ENCODE measurements at places on chromosomes 7 and 10.

DNA sequence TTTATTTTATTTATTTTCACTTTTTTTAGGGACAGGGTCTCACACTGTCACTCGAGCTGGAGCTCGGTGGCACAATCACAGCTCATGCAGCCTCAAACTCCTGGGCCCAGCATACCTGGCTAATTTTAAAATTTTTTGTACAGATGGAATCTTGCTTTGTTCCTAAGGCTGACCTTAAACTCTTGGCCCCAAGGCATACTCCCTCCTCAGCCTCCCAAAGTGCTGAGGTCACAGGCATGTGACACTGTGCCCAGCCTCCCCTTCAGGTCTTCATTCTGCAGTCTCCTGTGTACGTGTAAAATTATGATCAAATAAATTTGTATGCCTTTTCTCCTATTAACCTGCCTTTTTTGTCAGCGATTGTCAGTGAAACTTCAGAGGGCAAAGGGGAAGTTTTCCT lies 17.8 kb upstream of the TCTN3 start:
- DNase-seq: no peak

- DNase-seq: no peak
Measured at GRCh38 chr10:76281659-76282058, 850.2 kb downstream of the LRMDA start.

DNA sequence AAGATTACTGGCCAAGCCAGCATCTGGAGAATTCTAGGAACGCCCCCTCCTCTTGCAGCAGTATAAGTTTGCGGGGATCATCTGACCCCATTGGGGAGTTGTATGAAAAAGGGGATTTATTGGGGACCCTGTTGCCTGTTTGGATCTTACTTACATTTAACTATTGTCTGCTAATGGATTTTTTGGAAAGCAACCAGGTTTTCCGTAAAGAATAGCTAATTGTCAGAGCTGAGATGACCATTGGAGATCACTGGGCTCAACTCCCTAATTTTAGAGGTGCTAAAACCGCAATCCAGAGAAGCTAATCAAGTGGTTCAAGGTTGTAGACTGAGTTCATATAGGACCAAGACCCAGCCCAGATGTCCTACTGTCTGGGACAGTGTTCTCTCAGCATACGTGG lies 38.8 kb downstream of the HTRA1 start:
- DNase-seq: no peak

DNA sequence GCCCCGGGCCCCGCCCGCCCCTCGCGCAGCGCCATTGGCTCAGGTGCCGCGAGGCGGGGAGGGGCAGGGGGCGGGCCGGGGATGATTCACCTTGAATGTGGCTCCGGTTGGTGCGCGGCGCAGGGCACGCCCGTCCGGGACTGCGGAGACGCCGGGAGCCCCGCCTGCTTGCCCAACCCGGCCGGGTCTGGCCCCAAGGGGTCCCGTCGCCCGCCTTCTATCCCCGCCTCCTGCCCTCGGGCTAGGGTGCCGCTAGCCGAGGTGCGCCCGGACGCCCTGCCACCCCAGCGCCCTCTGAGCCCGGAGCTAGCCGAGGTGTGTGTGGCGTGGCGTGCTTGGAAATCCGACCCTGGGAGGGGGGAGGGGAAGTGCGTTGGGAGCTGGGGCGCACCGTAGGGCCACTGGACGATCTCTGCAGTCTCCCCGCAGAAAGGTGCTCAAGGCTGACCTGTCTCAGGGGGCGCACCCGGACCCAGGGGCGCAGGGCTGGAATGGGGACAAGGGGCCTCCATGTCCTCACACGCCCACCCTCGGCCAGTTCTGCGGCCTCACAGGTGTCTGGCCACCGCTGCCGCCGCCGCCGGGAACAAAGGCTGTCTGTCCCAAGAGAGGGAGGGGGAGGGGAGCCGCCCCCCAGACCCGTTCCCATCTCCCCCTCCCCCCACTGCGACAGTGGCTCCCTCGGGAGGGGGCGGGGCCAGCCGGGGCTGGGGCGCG lies 168.9 kb downstream of the NRF1 start:
- DNase-seq: peak; percentile 55

GRCh38 chr7:139523968-139524815 lies 707 bp downstream of the CLEC2L start:
- DNase-seq: no peak

- no peak for DNase-seq
Measured at GRCh38 chr10:114174695-114175188, 739 bp upstream of the CCDC186 start.
